Cerebellum (tissue), 4 donors: ENCODE measurements at places on chromosomes 5 and 9.
A peak's percentile ranks its signal among the peaks of the same experiment; 100 is the strongest.

- DNase-seq, result peak; percentile 22
Measured at GRCh38 chr5:141876628-141877355, 1.4 kb downstream of the PCDH1 start.

GRCh38 chr9:91214867-91215266 lies 146.9 kb downstream of the AUH start:
- no peak for DNase-seq

GRCh38 chr9:72207278-72207677 lies 58.0 kb downstream of the GDA start:
- no peak for DNase-seq

DNA sequence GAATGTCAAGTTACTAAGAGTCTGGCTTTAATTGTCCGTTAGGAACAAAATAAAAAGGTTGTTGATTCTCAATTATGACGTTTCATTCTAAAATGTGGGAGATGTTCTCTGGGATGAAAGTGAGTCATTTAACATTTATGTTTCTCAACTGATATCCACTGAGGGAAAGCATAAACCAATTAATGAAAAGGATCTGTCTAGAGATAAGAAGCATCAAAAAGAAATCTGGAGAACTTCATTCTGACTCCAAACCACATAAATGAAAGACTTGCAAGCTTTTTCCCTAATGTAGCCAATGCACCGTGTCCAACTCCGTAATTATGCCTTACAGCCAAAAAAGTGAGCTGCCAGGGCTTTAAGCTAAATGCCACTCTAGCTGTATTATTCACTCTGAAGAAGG lies 654.2 kb downstream of the TLE1 start:
- no peak for DNase-seq

GRCh38 chr5:86757824-86758223 lies 140.1 kb downstream of the COX7C start:
- no peak for DNase-seq

GRCh38 chr9:121345070-121345469 lies 25.0 kb downstream of the STOM start:
- no peak for DNase-seq

DNA sequence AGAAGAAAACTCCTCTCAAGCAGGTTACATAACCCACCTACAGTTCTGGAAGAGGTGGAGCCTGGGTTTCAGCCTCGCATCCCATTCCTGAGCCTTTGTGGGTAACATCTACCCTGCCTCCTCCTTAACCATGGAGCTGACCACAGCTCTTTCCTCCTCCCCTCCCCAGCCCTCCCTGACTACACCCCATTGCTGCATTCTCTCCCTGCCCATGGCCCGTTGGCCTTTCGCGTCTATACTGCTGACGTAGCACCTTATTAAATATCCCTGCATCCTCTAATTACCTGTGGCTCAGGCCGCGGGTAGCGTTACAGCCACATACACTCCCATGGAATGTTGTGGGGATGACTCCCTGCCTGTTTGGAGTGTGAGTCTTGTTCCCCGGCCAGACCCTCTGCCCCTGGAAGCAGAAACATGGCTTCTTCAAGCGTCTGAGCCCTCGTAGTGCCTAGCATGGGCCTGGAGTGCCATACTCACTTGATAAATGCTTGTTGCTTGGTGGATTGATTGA lies 72.8 kb downstream of the WWC1 start:
- DNase-seq, result no peak

DNA sequence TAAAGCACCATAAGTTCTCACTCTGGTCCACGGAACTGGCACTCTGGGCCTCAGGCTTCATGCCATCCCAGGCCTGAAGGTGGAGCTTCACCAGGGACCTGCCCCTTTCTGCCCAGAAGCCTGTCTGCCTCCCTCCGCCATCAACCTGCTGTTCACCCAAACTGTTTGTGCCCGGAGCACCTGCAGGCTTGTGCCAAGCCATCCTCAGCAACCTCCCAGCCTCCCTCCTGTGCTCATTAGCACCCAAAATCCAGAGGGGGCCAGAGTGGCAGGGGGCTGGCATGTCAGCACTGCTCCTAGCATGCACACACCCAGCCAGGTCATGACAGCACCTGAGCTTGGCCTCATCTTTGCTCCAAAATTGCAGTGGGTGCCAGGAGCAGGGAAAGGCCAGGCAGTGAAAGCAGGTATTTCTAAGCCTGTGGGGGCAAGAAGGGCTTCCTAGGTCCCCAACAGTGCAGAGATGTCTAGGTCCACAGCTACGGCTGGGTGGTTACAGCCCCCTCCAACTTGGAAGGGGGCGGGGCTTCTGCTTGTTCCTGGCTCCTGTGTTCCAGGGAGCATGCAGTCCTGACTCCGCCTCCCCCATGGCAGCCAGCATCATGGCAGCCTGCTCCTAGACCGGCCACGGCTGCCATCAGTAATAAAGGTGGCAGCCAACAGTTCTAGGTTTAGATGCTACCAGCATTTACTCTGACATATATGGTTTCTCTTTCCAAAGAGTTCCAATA lies 85.1 kb downstream of the GIN1 start:
- DNase-seq, result no peak

- no peak for DNase-seq
Measured at GRCh38 chr9:89025553-89025952, 34.3 kb downstream of the S1PR3 start.

DNA sequence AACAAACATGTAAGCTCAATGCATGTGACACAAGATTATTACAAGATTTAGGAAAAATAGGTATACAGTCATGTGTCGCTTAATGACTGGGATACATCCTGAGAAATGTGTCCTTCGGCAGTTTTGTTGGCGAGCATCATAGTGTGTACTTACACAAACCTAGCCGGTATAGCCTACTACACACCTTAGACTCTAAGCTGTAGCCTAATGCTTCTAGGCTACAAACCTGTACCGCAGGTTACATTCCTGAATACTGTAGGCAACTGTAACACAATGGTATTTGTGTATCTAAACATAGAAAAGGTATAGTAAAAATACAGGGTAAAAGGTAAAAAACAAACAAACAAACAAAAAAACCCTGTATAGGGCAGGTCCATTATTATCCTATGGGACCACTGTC lies 27.7 kb downstream of the MSX2 start:
- DNase-seq, result no peak

DNA sequence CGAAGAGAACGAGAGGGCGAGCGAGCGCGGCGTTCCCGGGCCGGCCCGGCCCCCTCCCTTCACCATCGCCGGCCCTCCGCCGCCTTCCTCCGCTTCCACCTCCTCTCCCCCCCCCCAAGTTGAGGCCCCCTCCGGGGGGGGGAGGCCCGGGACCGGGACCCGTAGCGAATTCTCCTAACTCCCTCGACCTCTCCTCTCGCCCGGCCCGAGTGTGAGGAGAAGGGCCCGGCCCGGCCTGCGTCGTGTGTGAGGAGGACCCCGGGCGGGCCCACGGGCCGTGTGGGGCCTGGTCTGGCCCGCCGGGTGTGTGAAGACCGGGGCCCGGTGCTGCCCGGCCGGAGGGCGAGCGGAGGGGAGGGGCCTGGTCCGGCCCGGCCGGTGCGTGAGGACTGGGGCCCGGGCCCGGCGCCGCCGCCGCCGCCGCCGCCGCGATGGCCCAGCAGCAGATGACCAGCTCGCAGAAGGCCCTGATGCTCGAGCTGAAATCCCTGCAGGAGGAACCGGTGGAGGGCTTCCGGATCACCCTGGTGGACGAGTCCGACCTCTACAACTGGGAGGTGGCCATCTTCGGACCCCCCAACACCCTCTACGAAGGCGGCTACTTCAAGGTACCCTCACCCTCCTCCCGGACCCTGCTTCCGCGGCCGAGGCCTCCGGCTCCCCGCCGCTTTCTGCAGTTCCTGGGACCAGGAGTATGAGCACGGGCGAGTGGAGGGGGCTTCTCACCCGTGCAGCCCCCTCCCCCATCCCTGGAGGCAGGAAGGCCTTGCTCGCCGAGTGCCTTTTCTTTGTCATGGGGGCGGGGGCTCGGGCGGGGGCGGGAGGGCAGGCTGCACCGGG lies 587 bp downstream of the UBE2R2 start:
- peak; percentile 50 for DNase-seq

DNA sequence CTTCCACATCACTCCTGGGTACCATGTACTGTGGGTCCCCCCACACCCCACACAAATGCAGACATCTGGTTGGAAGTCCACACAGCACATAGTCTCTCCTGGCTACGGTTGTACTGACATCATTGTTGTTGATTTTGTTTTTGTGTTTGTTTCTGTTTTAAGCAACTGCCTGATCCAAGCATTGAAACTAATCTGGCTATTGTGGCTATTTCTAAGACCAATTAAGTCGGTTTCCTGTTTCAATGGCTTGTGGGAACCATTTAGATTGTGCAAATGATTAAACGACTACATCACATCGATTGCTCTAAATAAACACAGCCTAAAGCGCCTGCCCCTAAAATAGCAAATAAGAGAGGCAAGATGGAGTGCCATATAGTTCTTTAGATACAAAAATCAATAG lies 226.8 kb upstream of the IRX4 start:
- no peak for DNase-seq

DNA sequence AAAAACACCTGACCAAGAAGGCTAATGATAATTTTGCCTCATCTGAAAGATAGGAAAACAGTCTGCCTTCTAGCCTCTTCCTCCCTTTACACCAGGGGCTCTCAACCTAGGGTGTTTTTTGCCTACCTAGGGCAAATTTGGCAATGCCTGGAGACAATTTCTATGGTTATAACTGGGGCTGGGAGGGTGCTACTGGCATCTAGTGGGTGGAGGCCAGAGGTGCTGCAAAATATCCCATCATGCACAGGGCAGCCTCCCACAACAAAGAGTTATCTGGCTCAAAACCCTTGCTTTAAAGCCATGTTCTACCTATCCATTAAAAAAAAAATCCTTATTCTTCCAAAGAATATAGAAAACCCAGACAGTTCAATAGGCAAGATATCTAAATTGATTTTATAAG lies 45.0 kb upstream of the NR3C1 start:
- no peak for DNase-seq

GRCh38 chr9:95670122-95670521 lies 153.4 kb upstream of the PTCH1 start:
- DNase-seq, result no peak

GRCh38 chr5:137289856-137290255 lies 209.3 kb downstream of the SPOCK1 start:
- no peak for DNase-seq

DNA sequence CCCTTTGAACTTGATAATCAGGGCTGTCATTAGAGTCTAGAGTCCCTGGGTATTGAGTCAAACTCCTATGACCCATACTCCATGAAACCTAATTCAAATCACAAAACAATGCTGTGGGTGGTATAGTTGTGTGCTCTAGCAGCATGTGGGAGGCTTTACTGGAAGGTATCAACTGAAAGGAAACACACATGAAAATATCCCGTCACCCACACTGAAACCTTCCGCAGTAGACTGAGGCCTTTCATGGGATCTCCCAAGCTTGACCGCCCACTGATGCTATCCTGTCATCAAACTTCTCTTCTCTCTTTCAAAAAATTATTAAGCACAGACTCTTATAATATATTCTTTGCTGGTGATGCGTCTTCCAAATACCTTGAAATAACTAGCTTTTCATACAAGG lies 569.1 kb upstream of the MEF2C start:
- no peak for DNase-seq

GRCh38 chr5:122322801-122323548 lies 10.9 kb downstream of the SNCAIP start:
- DNase-seq, result no peak

GRCh38 chr9:746661-747434 lies 94.6 kb upstream of the DMRT1 start:
- DNase-seq, result no peak

- DNase-seq, result no peak
Measured at GRCh38 chr9:96720435-96720834, 57.5 kb downstream of the ZNF510 start.

DNA sequence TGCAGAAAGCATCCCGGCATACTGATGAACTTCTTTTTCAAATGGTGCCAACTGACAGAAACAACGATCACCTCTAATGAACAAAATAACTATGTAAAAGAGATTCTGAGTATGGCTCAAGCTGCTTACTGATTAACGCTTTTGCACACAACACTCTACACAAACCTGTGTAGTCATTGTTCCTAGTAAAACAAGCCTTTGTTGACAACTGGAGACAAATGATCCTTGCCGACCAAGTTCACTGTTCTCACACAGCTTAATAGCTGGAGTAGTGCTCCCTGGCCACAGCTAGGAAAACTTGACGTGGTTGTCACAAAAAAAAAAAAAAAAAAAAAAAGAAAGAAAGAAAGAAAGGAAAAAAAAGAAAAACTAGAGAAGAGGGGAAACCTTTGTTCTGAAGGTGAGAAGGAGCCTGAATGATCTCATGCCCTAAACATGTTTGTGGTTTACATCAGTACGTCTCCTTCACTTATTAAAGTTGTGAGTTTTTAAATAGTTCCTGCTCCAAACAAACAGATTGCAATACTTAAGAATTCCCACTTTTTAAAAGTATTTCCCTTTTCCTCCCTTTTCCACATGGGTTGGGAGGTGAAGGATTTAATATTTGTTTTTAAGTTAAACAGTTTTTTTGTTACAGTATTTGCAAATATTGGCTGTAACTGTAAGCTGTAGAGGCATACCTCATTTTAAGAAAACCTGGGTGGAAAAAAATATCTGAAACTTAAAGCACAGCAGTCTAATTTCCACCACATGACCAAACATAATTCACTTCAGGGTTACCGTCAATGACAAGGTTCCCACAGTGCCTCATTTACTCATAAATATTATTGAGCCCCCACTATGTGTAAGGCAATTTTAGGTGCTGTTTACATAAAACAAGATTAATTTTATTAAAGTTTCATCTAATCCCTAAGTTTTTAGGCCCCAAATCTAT lies 63.7 kb downstream of the GLIS3 start:
- no peak for DNase-seq

- no peak for DNase-seq
Measured at GRCh38 chr5:146662229-146662628, 146.2 kb upstream of the GPR151 start.

DNA sequence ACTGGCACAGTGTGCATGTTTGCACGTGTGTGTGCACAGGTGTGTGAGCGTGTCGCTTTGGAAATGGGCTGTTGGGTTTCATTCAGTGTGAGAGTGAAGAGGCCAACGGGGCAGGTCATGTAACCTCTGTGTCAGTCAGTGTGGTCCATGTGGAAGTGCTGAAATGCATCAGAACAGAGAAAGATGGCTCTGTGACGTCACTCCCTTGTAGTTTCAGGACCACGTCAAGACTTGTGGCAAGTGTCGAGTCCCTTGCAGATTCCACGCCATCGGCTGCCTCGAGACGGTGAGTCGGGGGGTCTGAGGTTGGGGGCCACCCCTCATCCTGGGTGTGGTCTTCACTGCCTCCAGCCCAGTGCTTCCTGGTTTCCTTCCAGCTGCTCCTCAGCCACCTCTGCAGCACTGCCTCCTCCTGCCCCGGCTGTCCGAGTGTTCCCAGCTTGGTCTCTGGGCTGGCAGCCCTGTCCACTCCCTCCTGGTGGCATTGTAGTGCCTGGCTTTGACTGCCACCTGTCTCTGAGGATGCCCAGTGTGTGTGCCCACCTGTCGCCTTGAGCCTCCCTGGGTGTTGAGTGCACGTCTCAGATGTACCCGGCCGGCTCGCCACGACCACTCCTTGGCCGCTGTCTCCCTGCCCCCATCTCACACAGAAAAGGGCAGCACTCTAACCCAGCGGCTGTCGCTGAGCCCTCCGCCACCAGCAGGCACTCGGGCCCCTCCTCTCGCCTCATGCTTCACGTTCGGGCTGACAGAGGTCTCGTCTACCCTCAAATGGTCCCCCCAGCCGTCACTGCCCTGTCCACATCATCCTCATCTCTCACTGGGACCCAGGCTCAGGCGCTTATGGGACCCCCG lies 28.0 kb downstream of the FBXW5 start:
- peak; percentile 40 for DNase-seq
